ENCODE measurements at places on chromosomes 12 and 14.

- DNase-seq: no peak
These were observed 8.6 kb downstream of the ARHGAP9 start for GRCh38 chr12:57470970-57471656.

DNA sequence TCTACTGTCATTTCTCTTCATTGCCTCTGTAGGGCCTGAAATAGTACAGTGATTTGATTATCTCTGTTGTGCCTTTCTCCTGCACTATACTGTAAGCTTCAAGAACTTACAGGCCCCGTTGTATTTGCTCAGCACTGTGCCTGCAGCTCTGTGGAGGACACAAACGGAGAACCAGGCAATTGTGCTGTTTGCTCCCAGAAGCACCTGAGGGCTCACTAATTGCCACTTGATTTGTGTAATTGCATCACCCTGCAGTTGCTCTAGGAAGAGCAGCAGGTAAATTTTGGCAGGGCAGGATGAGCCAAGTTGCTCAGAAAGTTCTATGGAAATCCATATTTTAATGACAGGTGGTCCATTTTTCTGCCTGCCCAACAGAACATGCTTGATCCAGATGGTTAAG is 11.6 kb upstream of the KRT82 start:
- peak; percentile 59 for DNase-seq

DNA sequence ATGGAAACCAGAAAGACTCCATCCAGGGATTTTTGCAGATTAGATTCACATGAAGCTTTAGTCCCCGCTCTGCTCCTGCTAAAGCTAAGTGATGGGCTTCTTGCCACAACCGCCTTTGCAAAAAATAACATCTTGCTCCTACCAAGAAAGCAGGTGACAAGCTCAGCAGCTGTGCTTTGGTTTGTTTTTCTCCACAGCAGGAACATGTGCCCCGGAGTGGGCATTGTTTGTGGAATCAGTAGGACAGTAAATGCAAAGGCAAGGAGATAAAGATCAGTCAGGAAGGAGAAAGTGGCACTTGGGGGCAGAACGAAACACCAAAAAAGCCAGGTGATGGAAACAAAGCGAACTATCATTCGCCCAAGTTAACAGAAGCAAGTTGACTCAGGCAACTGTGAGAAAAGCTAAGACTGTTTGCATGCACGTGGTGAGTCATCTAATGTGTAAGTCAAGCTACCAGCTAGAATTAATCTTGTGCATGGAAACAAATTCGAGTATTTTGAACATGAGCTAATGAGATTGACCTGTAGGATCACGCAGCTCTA is 165.5 kb upstream of the PLXNC1 start:
- no peak for DNase-seq

GRCh38 chr12:75848431-75848925 is 183.1 kb downstream of the PHLDA1 start:
- no peak for DNase-seq

DNA sequence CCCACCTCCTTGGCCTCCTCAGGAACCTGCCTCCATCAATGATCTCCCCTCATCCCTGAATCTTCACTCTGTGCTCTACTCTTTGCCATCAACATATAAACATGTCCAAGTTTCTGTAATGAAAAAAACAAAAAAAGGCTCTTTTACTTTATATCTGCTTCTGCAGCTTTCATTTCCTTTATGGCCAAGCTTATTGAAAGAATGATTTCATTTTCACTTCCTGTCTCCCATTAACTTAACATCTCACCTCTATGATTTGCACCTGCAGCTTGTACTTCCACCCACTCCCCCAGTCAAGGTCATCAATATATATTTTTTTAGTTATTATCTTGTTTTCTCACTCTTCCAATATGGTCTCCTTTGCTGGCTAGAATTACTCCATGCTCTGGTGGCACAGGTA is 15.6 kb upstream of the RNU6-7 start:
- no peak for DNase-seq

DNA sequence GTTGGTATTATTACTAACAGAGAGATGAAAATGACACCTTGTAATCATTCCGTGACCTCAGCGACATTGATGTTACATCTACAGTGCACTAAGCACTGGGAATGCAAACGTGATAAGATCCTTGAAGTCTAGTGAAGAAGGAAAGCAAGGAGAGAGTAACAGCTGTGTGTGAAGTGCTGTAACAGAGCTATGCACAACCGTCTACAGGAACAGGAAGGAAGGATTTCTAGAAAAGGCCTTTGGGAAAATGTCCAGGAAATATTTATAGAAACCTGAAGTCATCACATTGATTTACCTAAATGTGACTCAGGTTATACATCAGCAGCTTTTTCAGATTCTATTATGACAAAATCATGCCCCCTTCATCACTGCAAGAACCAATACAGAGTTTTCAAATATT is 304.2 kb upstream of the AMIGO2 start:
- no peak for DNase-seq

GRCh38 chr12:118866346-118866745 is 115.0 kb upstream of the SRRM4 start:
- DNase-seq: no peak

DNA sequence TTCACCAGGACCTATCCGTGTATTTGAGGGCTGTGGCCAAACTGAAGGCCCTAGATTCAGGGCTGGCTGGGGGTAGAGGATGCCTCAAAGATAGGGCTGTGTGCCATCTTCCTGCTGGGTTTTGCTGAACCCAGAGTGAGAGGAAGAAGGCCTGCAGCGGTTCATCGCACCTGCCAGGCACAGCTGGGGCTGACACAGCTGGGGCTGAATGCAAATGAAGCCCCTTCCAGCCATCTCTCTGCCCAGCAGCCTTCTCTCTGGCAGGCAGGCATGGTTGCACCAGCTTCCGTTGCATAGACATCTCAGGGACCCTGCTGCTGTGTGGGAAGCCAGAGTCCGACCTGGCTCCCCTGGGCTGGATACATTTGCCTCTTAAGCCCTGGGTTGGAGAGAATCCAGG is 152.4 kb downstream of the TSPAN9 start:
- no peak for DNase-seq

- DNase-seq: no peak
These were observed at the start of gene MYL2 for GRCh38 chr12:110920324-110920910. Gene MYL2 (minus strand): TSS chr12:110920579. CDS start chr12:110920529, 50 bp downstream.

DNA sequence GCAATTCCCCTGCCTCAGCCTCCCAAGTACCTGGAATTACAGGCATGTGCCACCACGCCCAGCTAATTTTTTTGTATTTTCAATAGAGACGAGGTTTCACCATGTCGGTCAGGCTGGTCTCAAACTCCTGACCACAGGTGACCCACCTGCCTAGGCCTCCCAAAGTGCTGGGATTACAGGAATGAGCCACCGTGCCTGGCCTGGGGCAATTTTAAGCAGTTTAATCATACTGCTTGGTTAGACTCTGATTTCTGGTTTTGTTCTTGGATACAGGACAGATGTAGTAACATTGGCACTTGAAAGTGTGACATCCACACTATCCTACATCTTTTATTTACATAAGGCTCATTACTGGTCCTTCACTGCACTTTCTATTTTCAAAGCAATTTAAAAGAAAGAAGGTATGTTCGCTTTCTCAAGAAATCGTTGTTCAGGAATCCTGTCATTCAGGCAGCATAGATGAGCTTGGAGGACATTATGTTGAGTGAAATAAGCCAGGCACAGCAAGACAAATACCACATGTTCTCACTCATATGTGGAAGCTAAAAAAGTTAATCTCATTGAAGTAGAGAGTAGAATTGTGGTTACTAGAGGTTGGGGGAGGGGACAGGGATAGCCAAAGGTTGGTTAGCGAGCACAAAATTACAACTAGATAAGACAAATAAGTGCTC is 4.0 kb upstream of the NUAK1 start:
- no peak for DNase-seq

DNA sequence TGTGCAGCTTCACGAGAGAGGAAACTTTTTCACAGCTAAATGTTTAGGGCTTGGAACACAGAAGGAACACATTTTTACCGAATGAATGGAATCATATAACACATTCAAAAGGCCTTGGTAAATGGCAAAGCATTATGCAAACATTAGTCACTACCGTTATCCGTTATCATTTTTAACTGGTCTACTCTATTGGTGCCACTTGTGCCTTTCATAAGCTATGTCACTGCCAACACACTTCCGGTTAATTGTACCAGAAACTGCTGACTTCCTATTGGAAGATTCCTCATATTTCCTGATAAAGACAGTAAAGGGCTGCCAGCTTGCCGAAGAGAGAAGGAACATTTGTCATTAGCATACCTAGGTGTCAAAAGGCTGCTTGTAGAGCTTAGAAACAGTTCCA is 169.2 kb downstream of the APAF1 start:
- no peak for DNase-seq

DNA sequence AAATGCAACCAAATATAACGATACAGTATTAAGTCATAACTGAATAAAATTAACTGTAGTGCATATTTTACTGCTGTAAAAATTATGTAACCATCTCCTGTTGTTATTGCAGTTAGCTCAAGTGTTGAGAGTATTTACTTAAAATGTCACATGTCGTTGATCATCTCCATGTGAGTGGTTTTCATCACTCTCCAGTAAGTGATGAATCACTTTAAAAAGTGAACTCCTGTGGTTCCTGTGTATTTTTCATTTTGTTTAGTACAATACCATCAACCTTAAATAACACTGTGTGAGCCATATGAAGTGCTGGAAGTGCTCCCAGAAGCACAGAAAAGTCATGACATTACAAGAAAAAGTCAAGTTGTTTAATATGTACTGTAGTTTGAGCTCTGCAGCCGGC is 104.7 kb upstream of the SLCO1B1 start:
- peak; percentile 64 for DNase-seq

DNA sequence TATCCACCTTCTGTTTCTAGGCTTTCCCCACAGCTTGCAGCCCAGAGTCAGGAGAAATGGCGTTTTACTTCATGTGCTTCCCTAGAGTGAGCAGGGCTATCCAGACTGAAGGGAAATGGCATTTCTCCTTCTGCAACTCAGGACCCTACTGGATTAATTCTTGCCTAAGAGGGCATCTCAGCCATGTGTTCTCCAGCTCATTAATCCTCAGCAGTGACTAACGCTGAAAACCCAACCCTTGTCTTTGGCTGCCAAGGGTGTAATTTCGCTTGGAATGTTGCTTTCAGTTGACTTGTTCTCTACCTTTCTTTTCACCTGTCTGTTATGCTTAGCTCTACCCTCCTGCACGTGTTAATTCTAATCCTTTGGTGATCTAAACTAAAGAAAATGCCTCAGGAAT is 21.0 kb upstream of the EMP1 start:
- DNase-seq: no peak

GRCh38 chr12:18165422-18165871 is 75.5 kb upstream of the RERGL start:
- DNase-seq: peak; percentile 6

DNA sequence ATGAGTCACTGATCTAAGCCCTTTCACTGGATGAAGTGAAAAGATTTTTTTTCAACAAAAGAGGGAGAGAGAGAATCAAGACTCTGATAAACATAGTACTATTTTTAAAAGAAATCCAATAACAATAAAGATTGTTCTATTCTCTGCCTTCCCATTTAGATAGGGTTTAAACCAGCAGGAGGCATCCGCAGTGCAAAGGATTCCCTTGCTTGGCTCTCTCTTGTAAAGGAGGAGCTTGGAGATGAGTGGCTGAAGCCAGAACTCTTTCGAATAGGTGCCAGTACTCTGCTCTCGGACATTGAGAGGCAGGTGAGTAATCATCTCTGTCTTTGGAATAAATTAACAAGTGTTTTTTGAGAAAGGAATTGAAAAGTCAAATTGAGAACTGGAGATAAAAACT is 124.9 kb downstream of the DERA start:
- no peak for DNase-seq

DNA sequence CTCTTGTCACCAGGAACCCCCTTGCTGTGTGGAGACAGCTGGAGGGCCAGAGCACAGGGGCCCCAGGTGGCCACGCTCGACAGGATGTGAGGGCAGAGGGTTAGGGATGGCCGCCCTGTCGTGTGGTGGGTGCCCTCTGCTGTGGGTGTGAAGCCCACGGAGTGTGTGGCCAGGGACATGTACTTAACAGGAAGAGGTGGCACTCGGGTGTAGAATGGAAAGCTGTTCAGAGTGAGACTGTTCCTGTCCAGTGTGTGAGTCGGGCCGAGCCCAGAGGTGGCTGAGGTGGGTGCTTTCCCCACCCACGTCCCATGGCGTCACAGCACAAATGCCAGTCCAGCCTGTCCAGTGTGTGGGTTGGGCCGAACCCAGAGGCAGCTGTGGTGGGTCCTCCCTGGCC is 47.1 kb downstream of the FBRSL1 start:
- no peak for DNase-seq

GRCh38 chr14:76080471-76080870 is 71.3 kb upstream of the GPATCH2L start:
- no peak for DNase-seq

- DNase-seq: no peak
These were observed 784.1 kb upstream of the TBX3 start for GRCh38 chr12:115468087-115468510.

DNA sequence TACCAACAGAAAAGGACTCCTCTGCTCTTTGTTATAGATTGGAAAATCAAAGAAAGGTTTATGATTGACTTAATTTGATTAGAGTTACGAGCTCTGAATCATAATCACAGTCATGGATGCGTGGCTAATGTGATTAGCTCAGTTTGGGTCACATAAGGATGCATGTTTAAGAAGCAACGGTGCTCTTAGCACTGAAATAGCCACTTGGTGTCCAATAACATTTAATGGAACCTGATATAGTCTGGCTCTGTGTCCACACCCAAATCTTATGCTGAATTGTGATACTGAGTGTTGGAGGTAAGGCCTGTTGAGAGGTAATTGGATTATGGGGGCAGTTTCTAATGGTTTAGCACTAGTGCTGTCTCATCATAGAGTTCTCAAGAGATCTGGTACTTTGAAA is 501.6 kb downstream of the SLC6A15 start:
- DNase-seq: no peak

DNA sequence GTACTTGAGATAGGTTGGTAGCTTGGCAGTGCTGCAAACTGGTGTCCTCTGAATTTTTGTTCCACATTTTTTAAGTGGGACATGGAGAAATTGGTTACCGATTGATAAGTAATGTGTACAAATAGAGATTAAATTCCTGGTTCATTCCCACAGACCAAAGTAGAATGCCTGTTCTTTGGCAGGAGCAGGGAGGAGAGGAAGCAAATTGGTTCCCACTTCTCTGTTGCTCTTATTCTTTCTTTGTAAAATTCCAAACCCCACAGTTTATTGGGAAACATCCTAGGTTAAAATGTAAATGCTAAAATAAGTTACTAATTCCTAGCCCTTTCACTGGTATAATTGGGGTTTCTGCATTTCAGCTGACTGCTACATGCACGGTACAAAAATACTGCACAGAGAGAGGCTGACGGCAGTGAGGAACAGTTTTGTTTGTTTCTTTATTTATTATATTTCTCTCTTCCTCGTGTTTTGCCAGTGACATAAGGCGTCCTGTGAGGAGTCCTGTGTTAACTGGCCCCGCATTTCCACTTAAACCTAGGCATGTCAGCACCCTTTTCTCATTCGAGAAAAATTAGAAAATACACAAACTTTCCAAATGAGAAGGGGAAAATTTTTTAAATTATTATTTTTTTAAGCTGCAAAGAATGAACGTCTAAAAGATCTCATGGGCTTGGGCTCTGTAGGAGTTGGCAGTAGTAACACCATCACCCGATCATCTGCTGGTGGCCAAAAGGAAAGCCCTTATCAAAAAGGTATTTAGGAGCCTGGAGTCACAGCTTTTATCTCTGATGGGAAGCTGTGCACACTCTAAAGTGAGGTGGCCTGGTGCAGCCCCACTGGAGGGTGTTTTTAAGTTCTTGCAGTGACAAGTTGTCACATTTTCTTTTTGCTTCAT is 25.4 kb upstream of the BCL7A start:
- no peak for DNase-seq

GRCh38 chr14:32077081-32078022 is at the start of gene ARHGAP5:
Gene ARHGAP5 (plus strand): TSS chr14:32077304. CDS start chr14:32090670, 13,366 bp downstream.
- DNase-seq: peak; percentile 74

- no peak for DNase-seq
These were observed 113.1 kb upstream of the FOXG1 start for GRCh38 chr14:28653521-28653920.

GRCh38 chr14:100142073-100143040 is 17.1 kb downstream of the DEGS2 start:
- DNase-seq: no peak
